ENCODE measurements at places on chromosomes 12 and 14.
A peak's percentile ranks its signal among the peaks of the same experiment; 100 is the strongest.

DNA sequence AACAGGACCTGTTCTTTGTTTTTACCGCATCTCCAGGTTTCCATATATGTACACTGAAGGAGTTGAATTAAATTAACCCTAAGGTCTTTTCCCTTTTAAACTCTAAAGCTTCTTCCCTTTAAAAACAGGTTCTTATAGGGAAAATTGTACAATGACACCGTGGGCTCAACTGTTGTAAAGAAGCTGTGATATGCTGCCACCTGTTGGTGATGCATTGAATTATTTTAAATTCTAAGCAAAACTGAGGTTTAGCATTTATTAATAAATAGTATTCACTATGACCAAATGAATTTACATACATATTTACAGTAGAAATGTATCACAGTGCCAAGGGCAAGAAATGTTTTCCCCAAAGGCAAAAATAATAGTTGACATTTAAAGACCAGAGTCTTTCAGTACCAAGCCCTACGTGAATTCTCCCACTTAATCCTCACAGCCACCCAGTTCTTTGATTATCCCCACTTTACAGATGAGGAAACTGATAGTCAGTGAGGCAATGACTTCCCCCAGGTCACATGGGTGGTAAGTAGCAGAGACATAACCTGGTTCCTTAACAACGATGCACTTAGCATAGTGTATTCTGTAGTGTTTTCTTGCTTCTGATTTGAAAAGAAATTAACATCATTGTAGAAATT is 35.7 kb upstream of the TMEM263 start:
- DNase-seq = peak; percentile 6

DNA sequence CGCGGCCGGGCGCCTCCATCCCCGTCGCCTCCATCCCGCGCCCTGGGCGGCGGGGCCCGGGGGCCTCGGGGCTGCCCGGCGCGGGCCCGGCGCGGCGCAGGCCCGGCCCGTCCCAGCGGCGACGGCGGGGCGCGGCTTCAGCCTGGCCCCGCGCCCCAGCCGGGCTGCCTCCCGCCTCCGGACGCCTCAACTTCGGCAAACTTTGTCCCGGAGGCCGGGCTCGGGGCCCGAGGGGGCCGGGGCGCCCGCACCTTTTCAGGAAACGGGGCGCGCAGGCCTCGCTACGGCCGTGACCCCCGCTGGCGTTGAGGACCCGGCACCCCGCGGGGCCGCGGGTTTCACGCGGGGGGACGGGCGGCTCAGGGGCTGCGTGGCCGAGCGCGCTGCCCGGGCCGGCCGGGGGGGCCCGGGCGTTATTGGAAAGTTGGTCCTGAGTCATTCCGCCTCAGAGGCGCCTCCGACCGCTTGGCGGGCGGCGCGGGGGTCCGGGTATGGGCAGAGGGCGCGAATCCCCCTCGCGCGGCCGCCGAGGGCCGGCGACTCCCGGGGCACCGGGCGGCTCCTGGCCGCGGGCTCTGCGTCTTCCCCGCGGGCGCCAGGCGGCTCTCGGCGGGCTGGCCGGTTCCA is 575 bp downstream of the TRAF3 start:
- peak; percentile 11 for DNase-seq

GRCh38 chr12:51815571-51815970 is 32.9 kb downstream of the FIGNL2 start:
- DNase-seq = no peak

GRCh38 chr14:105086833-105087307 is 21.6 kb upstream of the GPR132 start:
- DNase-seq = peak; percentile 78

- no peak for DNase-seq
Observed at GRCh38 chr12:3542911-3543310, 51.9 kb downstream of the PRMT8 start.

GRCh38 chr12:54411391-54412241 is 7.5 kb downstream of the ITGA5 start:
- peak; percentile 50 for DNase-seq

GRCh38 chr12:20142316-20142715 is 226.0 kb upstream of the PDE3A start:
- no peak for DNase-seq

GRCh38 chr12:110126557-110126956 is 2.4 kb downstream of the IFT81 start:
- DNase-seq = no peak

DNA sequence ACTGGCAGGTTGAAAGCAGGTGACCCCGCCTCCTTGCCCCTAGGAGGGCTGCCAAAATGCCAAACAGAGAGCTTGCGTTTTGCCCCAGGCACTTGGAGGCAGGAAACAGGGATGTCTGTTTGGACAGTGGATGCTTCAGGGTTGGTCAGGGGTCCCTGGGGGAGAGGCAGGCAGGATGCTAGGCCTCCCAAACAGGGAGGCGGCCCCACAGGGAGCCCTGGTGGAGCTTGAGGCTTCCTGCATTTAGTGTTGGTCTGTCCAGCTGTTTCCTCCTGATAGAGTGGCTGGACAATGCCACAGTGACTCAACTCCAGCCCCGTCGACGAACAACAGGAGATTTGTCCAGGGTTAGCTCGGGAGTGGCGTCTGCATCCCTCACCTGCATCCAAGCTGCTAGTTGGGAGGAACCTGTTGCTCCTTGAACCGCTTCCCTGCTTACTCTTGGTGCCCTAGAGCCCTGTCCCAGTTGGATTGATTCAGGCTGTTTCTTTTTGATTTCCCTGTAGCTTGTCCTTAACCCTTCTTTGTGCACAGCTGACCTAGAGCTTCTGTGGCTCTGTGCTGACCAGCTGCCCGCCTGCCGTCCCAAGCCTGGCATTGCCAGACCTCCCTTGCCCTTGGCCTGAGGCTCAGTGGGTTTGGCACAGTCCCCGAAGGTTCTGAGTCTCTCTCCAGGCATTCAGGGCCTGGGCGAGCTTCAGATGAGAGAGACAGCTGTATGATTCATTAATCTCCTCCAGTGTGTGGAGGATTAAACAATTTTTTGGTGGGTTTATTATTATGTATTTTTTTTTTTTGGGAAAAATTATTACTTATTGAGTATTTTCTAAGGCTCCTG is 45.9 kb downstream of the TSPAN9 start:
- DNase-seq = no peak

GRCh38 chr14:31489691-31490090 is 1.9 kb upstream of the GPR33 start:
- DNase-seq = no peak

- no peak for DNase-seq
Observed at GRCh38 chr12:538731-539539, 79.2 kb downstream of the B4GALNT3 start.

DNA sequence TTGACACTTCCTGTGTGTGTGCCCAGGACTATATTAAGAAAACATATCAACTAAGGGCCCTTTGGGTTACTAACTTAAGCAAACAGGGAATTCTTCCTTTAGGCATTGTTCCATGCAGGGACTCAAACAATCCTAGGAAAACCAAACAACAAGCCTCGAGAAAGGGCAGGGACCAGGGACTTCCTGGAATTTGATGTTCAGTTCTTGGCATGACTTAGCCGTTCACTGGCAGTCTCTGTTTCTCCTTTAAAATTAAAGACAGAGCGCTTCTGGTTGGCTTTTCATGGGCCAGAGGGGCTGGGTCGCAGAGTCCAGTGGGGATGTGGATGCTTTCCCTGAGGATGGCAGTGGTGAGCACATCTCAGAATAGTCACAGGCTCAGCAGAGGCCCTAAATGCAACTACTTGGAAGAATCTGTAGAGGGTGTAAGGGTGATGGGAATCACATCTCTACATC is 35.2 kb downstream of the RNFT2 start:
- no peak for DNase-seq

All from T-helper 9 cell (primary cell).